Cerebellar cortex (tissue), 1 donor: ENCODE measurements at places on chromosomes 4 and X.

DNA sequence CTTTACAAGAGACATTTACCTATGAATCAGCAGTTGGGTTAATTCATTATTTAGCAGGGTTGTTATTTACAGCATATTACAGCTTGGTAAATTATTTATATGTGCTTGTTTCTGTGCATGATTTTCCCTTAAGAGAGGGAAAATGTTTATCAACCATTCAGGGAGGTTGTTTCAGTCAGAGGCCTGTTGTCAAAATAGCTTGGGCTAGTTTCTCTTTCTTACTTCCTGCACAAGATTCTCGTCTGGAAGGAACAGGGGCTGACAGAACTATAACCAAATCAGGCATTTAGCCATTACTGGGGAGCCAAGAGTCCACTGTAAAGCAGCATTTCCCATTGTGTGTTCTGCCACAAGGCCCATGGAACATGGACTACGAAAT is 135.8 kb downstream of the HS6ST2 start:
- no peak for DNase-seq

DNA sequence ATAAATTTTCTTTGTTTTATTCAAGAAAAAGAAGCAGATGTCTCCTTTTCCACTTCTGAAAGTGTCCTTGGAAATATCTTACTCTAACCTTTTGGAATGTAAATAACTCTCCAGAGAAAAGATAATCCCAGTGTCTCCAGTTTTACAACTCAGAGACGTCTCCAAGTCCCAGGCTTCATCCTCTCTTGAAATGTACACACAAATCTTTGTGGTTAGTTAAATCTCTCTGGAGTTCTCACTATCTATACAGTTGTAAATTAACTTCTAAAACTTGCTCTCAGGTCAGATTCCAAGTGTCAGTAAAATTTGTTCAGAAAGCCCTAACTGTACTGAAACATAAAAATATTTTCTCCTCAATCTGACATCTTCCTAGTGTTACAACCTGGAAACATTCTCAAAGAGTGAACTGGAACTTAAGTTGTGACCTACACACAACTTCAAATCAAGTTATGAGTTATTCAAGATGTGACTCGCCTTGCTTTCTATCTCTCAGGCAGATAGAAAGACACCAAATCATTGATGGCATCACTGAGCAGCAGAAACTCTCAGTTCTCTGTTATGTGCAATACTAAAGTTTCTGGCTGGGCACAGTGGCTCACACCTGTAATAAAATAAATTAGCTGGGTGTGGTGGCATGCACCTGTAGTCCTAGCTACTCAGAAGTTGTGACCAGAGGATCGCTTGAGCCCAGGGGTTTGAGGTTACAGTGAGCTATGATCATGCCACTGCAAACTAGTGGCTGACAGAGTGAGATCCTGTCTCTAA is 284.2 kb downstream of the RCHY1 start:
- no peak for DNase-seq

- no peak for DNase-seq
Observed at GRCh38 chrX:109822861-109823260, 89.8 kb upstream of the ACSL4 start.

- no peak for DNase-seq
Observed at GRCh38 chrX:11451151-11451550, 157.9 kb downstream of the AMELX start.

- no peak for DNase-seq
Observed at GRCh38 chrX:154734061-154734781, 16.7 kb downstream of the GAB3 start.
